ENCODE measurements at places on chromosomes 1 and 21.

- DNase-seq, result no peak
Observed at GRCh38 chr1:4557949-4558348, 96.5 kb upstream of the AJAP1 start.

- no peak for DNase-seq
Observed at GRCh38 chr1:228015276-228016180, 8.7 kb downstream of the WNT3A start.

DNA sequence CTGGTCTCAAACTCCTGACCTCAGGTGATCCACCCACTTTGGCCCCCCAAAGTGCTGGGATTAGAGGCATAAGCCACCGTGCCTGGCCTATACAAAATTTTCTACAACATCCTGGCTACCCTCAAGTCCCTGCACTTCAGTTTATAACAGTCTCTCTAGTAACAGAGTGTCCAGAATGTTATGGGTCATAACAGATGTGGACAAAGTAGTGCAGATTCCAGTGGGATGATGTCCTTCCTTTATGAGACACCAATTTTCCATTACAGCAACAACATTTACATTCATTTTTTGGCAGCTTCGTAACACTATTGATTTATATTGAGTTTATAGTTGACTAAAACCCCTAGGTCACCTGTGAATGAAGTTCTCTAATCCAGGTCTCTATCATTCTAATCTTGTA is 429.4 kb upstream of the PTBP2 start:
- no peak for DNase-seq

DNA sequence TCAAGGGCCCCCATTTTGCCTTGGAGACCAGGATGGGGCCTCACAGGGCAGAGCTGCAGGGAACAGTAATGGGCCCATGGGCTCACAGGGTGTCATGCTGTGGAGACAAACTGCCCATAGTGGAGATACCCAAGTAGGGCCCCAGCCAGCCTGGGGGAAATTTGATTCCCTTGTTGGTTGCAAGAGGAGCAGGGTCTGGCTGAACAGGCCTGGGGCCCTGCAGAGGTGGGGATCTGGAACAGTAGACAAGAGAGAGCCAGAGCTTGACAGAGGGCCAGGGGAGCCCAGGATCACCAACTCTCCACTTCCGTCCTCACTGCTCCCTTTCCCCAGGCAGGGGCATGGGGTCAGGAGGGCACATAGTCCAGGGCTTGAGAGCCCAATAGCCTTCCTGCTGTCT is 8.7 kb downstream of the S100B start:
- DNase-seq, result no peak

GRCh38 chr1:209511169-209511568 is 72.3 kb upstream of the CAMK1G start:
- DNase-seq, result no peak

GRCh38 chr1:65985393-65986066 is 192.8 kb downstream of the PDE4B start:
- no peak for DNase-seq

- DNase-seq, result no peak
Observed at GRCh38 chr1:114535401-114535800, 24.4 kb upstream of the TRIM33 start.

GRCh38 chr1:30923597-30923996 is 15.0 kb upstream of the SDC3 start:
- DNase-seq, result no peak

- DNase-seq, result peak; percentile 77
Observed at GRCh38 chr1:151534662-151535278, 5.3 kb upstream of the TUFT1 start.

DNA sequence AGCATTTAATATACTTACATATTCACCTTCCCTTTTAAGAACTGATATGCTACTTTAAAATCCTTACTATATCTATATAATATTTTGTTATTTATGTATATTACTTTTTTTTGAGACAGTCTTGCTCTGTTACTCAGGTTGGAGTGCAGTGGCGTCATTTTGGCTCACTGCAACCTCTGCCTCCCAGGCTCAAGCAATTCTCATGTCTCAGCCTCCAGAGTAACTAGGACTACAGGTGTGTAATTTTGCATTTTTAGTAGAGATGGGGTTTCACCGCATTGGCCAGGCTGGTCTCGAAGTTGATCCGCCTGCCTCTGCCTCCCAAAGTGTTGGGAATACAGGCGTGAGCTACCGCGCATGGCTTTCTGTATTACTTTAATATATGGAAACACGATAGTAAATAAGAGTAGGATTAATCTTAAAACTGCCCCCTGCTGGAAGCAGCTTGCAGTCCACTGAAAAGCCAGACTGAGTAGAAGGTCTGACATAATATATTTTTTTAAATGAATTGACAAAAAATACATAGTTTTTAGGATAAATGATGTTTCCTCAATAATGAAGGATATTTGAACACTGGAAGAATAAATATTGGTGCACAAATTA is 24.4 kb downstream of the RCAN3 start:
- peak; percentile 38 for DNase-seq

GRCh38 chr1:9654834-9655723 is 3.5 kb downstream of the PIK3CD start:
- peak; percentile 25 for DNase-seq

DNA sequence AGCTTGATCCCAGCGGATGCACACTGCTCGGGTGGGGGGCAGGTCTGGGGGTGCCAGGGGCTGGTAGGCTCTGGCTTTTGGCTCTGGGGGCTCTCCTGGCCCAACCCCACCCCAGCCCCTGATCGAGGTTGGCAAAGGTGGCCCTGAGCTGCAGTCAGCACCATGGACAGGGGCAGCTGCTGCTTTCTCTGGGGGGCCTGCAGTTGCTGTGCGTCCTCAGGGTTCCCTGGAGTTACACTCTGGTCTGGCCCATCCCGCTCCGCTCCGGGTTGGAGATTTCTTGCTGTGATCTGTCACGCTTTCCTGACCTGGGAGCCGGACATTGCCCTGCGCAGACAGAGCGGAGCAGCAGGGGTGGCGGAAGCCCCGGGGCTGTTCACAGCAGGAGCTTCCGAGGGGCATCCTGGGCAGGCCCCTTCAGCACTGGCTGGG is 8.0 kb upstream of the PLCH2 start:
- DNase-seq, result peak; percentile 37

DNA sequence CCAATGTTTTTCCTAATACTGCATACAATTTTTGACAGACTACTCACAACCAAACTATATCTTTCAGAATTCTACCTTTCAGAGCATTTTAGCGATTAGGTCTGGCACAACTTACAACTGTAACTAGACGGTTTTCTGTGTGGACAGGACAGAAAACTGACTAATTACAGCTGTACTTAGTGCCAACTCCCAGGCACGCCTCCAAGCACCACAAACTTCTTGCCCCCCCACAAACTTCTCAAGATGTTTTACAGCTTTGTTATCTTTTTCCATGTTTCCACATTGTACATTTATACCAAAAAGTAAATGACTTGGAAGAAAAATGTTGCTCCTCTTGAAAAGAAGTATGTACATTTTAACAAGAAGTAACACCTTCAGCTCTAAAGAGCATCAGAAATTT is 13.8 kb downstream of the LYST start:
- no peak for DNase-seq

DNA sequence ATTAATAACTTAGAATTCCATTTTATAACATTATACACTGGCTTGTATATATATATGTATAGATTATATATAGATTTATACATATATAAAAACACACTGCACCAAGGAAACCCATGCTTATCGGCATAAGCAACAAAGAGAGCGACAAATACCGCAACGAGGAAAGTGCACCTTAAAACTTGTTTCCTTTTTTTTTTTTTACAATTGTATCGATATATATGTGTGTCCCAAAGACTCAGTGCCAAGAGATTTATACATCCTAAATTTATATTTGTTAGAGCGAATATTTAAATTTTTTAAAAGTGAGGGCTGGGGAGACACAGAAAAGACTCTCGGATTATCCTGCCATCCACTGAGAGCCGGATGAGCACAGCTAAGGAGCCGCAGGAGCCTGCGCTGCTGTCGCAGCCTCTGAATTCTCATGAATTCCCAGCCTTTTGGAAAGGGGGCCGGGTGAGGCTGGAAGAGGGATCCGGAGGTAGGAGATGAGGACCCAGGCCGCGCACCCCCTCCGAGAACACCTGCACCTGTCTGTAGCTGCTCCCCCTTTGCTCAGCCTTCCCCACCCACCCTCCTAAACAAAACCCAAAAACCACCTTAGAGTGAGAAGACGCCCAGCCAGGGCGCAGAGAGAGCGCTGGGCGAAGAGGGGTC is 5.2 kb downstream of the DMRTA2 start:
- DNase-seq, result no peak

DNA sequence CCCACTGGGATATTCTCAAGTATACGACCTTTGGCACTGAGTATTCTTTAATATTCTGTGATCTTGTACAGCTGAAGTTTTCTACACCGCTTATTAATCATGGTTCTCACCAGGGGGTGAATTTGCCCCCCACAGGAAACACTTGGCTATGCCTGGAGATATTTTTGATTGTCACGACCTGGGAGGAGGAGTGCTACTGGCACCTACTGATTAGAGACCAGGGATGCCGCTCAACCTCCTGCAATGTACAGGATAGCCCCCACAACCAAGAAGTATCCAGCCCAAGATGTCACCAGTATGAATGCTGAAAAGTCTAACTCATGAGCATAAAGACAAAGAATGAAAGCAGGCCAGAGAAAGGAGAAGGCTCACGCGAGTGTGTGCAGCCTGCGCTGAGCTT is 13.7 kb downstream of the REG4 start:
- no peak for DNase-seq

GRCh38 chr1:28602536-28603439 is 10.7 kb downstream of the RAB42 start:
- DNase-seq, result no peak

All from stimulated activated CD4-positive, alpha-beta T cell treated with anti-CD3 and anti-CD28 coated beads, Interleukin-12 subunit alpha, Interleukin-12 subunit beta, amount 100 ng/mL, for 4 hours (primary cell).